ENCODE measurements at places on chromosomes 12 and 14. TPM values are rescaled to one million over a fixed set of nuclear protein-coding genes. Genes with fewer than 3 reads are reported as not detected.
A peak's percentile ranks its signal among the peaks of the same experiment; 100 is the strongest.

DNA sequence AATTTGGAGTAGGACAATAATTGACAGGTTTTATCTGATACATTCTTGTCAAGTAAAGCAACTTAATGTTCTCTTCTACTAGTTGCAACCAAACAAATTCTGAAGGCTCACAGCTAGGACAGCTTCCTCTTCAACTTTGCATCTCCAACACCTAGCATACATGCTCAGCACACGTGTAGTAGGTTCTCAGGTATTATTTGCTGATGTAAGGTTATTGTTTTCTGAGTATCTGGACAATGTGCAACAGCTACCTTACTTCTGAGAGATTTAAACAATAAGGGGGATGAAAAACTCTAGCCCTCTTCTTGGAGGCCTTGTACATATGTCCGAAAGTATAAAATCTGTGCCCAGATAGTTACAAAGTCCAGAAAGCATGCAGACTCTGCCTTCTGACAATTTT, 15.5 kb upstream of the FLRT2 start:
- no peak for DNase-seq

GRCh38 chr14:77053046-77053841, 24.7 kb upstream of the IRF2BPL start:
- DNase-seq = peak; percentile 35

GRCh38 chr12:10543499-10543898, 37.8 kb downstream of the EIF2S3B start:
- no peak for DNase-seq

DNA sequence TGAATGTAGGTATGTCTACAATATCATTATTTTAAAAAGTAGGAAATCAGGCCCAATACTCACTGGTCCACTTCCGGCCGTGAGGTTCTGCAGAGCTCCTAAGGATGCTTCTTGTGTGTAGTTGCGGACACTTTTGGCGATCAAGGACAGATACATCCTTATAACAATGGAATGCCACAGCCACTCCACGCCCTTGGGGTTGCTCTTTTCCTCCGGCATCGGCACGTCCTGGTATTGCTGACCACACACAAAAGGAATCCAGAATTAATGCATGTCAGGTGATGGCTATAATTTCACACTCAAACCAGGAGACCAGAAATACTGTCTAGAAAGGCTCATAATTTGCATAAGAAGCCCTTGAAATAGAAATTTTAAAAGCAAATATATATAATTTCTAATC, 65.6 kb upstream of the YARS2 start:
- DNase-seq = no peak

- DNase-seq = no peak
Observed at GRCh38 chr14:28381656-28382055, 384.9 kb upstream of the FOXG1 start.

DNA sequence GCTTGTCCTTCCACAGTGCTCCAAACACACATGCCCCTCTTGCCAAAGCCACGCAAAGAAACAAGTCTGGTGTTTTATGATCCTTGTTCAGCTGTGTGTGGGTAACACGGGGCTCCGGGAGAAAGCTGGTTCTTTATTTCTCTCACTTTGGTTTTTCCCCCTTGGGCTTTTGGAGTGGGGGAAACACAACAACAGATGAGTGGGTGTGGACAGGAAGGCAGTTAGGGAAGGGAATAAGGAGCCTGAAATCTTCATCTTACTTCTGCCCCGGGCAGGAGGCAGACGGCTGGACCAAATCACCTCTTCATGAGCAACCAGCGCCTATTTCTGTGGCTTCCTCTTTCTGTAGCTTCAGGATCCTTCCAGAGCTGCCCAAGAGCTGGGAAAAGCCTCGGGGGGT, 218.5 kb downstream of the PHETA1 start:
- DNase-seq = no peak

The SLCO1B1 gene
- not detected for total RNA-seq

DNA sequence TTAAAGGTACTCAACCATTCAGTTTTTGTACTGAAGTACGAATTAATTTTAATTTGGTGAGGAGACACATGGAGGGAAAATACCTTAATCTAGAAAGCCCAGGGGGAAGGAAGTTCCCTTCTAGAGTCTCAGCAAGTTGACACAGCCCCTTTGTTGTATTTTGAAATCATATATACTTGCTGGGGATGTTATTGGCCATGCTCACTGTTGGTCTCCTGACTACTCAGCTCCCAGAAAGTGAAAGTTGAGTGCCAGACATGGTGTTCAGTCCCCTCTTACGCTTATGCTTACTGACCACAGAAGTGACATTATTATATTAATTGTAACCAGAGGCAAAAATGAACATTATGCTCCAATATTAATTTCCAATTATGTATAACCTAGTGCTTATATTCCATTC, 28.1 kb downstream of the ARF6 start:
- no peak for DNase-seq

DNA sequence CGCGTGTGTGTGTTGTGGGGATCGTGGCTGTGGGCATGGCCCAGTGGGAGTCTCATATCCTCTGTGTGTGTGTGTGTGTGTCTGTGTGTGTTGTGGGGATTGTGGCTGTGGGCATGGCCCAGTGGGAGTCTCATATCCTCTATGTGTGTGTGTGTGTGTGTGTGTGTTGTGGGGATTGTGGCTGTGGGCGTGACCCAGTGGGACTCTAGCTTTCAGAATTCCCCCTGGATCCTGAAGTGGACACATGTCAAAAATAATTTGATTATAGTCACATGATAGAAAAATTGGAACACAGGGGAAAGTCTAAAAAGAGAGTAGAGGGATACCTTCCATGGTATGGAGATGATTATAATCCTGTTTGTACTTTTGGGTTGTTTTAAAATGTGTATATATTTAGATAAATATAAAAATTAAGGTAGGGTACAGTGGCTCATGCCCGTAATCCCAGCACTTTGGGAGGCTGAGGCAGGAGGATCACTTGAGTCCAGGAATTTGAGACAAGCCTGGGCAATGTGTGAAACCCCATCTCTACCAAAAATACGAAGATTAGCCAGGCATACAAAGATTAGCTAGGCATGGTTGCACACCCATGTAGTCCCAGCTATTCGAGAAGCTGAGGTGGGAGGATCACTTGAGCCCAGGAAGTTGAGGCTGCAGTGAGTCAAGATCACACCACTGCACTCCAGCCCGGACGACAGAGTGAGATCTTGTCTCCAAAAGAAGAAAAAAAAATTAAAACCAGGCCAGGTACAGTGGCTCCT, 11.0 kb downstream of the PAPLN start:
- no peak for DNase-seq

- no peak for DNase-seq
Observed at GRCh38 chr14:24325963-24326362, 8.9 kb downstream of the ADCY4 start.

The CD69 gene
- not detected for total RNA-seq

GRCh38 chr12:21697904-21698630, 40.4 kb upstream of the LDHB start:
- DNase-seq = no peak

GRCh38 chr12:13597166-13597565, 384.2 kb downstream of the GRIN2B start:
- no peak for DNase-seq

DNA sequence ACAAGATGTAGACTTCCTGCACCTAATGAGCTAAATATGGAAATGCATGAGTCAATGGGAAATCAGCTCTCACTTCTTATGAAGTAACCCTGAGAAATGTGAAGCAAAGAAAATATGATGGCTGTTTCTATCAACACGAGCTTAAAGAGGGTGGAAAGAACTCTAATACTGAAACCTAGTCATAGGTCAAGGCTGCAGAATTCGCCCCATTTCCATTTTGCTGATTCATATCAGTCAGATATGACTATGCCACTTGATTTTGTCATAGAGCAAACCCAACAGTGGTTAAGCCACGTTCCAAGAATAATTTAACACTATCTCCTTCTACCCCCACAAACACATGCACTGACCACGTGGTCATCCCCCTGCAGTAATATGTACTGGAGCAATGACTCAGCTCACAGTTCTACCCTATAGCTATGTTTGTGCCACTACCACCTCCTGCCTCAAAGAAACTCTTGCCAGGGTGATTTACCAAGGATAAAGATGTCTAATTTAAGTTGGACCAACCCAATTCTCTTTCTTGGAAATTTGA, 157.5 kb downstream of the TMTC3 start:
- DNase-seq = no peak

- DNase-seq = no peak
Observed at GRCh38 chr12:26369588-26369987, 174.2 kb downstream of the SSPN start.

GRCh38 chr12:123750159-123750656, 11.9 kb upstream of the DNAH10 start:
- DNase-seq = no peak

GRCh38 chr12:11170810-11171144, 217 bp upstream of the SMIM10L1 start:
- no peak for DNase-seq

GRCh38 chr12:26319511-26319910, 124.1 kb downstream of the SSPN start:
- no peak for DNase-seq

GRCh38 chr14:29800961-29801360, 126.7 kb downstream of the PRKD1 start:
- no peak for DNase-seq

GRCh38 chr12:15444523-15444922, 122.2 kb downstream of the PTPRO start:
- no peak for DNase-seq

The COX6A1 gene
- total RNA-seq = 489 TPM

GRCh38 chr12:50723865-50724264, 40.0 kb upstream of the ATF1 start:
- no peak for DNase-seq

DNA sequence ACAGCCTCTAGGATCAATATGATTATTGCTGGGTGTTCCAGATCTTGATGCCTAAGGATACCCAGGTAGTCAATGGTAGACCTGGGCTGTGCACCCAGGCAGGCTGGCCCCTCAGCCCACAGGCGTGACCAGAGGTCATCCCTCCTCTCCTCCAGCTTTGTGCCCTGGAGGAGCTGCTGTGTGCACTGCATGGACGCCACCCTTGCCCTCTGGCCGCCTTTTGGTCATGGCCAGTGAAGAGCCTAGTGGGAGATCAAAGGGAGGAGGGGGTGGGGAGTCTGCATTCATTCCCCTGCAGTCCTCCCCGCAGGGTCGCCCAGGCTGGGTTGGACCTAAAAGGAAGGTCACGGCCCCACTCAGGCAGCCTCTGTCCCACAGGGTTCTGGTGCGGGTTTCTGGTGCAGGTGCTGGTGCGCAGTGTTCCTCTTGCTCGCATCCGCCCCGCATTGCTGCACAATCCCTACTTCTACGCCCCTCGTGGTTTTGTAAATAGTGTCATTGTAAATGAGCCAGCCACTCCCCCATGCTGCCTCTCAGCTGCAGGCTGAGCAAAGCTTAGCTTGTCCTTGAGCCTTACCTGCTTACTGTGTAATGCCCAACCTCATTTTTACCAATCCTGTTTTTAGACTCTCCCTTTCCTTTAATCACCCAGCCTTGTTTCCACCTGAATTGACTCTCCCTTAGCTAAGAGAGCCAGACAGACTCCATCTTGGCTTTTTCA, 55.3 kb downstream of the PSMA6 start:
- no peak for DNase-seq

The SLC38A6 gene
- 59.5 TPM for total RNA-seq

- no peak for DNase-seq
Observed at GRCh38 chr14:92542766-92543554, 29.4 kb downstream of the RIN3 start.

- no peak for DNase-seq
Observed at GRCh38 chr12:64995816-64996215, 125.3 kb downstream of the WIF1 start.

DNA sequence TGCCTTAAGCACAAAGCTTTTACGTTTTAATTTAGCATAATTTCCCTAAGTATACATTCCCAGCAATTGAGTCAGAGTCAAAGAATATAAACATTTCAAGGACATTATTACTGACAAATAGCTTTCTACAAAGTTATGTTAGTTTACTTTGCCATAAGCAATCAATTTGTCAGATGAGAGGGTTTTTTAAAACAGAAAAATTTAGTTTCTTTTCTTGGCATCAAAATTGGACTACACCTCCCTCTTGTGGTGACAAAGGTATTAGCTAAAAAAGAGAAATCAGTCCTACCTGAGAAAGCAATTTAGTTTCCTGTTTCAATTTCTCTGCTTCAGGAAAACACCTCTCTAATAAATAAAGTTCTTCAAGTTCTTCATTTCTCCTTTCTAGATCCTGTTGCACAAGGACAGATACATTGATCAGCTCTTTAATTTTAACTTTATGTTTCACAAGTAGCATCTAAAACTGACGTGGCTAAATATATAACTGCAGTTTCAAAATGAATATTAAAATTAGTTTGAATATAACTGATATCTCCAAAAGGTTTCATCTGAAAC, 39.9 kb downstream of the DNAI7 start:
- DNase-seq = peak; percentile 22

DNA sequence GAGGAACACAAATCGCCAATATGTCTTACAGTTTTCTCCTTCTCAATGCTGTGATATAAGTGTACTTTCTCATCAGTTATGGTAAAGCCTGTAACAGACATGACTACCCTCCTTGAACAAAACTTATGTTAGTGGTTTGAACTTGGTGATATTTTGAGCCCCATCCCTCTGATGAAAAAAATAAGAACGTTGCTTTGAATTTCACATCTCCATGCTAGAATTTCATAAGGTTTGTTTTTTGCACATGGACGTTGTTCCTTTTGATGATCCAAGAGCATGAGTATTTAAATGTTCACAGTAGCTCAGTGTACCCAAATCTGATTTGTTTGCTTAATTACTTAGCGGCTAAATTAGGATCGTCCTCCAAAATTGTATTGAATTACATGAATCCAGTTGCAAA, at the start of gene SLC15A5:
Gene SLC15A5 (minus strand): TSS at position 101 of the 400 bp plus-strand sequence. CDS start 0 bp downstream, at position 101.
- no peak for DNase-seq

DNA sequence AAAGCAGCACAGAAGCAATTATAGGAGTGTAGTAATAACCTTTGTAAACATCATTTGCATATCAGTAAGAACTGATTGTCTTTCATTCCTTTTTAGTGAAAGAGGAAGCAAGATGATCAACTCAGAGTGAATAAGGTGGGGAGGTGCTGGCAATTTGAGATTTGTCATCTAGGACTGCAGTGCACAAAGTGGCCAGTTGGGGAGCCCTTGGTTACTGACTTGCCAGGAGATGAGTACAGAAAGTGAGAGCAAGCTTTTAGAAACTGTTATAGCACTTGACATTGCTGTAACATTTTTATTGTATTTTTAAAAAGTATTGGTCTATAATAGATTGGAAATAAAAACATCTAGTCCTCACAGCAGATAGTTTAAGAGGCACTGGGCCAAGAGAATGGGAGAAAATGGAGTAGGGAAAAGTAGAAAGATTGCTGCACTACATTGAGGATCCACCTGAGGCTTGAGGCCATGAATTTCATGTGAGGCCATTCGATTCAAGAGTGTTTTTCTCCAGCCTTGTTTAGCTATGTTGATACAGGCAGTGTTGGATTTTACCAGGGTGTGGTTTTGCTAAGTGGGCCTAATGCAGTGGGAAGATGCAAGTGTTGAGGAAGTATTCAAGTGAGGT, 98.2 kb downstream of the SNAPC1 start:
- DNase-seq = no peak

DNA sequence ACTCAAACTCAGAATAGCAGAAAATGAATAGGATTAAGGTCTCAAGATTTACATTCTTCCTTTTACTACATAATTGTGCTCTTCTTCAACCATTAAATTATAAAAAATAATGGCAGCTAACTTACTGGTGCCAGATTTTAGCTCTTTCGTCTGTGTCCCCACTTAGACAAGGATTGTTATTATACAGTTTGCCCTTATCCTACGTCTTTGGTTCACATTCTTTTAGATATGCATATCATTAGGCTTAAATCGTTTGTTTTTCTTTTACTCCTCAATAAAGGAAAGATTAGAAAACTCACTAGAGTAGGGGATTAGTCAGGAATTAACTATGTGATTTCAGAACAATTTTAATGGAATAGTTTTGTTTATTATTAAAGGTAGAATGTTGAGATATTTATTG, 129.6 kb upstream of the GARIN2 start:
- no peak for DNase-seq

The ALX1 gene
- total RNA-seq = under 0.01 TPM

The BDKRB1 gene
- 0.41 TPM for total RNA-seq
